WTC11 (cell line): ENCODE measurements at places on chromosomes 5 and 9. TPM values are rescaled to one million over a fixed set of nuclear protein-coding genes. Genes with fewer than 3 reads are reported as not detected.

SH3TC2 gene
- 0.18 to 0.78 TPM (median 0.61 TPM) in 3 replicates for total RNA-seq

PRSS3 gene
- 1.1 to 1.8 TPM (median 1.6 TPM) in 3 replicates for total RNA-seq

MAP3K1 gene
- 13.1 to 16.3 TPM (median 13.9 TPM) in 3 replicates for total RNA-seq

UBQLN1 gene
- 103 to 110 TPM (median 105 TPM) in 3 replicates for total RNA-seq

EIF4E1B gene
- total RNA-seq: 0.74 to 1.3 TPM (median 1.1 TPM) in 3 replicates

PCDHB3 gene
- total RNA-seq: 4.7 to 6.4 TPM (median 5.1 TPM) in 3 replicates

TYRP1 gene
- total RNA-seq: 0.14 to 0.39 TPM (median 0.31 TPM) in 3 replicates

FAM221B gene
- 0.11 TPM in 1 of 3 replicates, not detected in the others for total RNA-seq

NTRK2 gene
- total RNA-seq: 0.02 to 0.05 TPM (median 0.05 TPM) in 3 replicates

ERAP2 gene
- total RNA-seq: 0.13 to 0.41 TPM (median 0.21 TPM) in 3 replicates

DNA sequence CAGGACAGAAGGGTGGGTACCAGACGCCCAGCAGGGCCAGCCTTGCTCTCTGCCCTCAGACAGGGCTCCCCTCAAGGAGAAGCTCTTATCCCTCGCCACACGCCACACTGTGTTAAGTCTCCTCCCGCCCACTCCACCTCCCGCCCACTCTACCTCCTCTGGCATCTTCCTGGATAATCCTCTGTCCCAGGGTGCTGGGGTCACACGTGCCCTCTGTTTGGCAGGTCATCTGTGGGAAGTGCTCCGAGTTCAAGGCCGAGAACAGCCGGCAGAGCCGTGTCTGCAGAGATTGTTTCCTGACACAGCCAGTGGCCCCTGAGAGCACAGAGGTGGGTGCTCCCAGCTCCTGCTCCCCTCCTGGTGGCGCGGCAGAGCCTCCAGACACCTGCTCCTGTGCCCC lies 26.0 kb upstream of the SUSD3 start:
- H3K4me1 ChIP-seq: peaks cover 20% of the 10 kb centered on the region
- no peak for DNase-seq
- H3K36me3 ChIP-seq: no peaks in the 10 kb centered on the region

GRCh38 chr5:118017536-118017935 lies 970.8 kb downstream of the DTWD2 start:
- H3K4me3 ChIP-seq: no peak overlapping the region
- no peak overlapping the region for H3K27ac ChIP-seq
- H3K27me3 ChIP-seq: no peaks in the 10 kb centered on the region
- peaks cover 4% of the 10 kb centered on the region for H3K4me1 ChIP-seq

DNA sequence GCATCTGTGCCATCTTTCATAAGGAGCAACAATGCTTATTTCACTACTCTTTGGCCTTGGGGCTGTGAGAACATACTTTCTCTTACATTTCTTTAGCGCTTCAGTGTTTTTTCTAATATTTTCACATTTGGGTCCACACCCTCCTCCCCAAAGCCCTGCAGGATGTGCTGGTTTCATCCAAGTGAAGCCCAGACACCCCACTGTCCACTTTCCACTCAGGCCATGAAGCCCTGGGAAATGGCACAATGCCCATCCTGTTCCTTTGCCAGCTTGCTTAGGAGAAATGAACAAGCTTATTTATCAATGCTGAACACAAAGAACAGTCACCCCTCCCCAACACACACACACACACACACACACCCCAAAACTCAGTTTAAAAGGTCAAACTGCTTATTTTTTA lies 17.3 kb upstream of the TMOD1 start:
- no peak overlapping the region for H3K27ac ChIP-seq
- no peak overlapping the region for H3K4me3 ChIP-seq
- no peak for DNase-seq
- peaks cover 6% of the 10 kb centered on the region; the same call in 1 of the 2 replicates for H3K4me1 ChIP-seq

DNA sequence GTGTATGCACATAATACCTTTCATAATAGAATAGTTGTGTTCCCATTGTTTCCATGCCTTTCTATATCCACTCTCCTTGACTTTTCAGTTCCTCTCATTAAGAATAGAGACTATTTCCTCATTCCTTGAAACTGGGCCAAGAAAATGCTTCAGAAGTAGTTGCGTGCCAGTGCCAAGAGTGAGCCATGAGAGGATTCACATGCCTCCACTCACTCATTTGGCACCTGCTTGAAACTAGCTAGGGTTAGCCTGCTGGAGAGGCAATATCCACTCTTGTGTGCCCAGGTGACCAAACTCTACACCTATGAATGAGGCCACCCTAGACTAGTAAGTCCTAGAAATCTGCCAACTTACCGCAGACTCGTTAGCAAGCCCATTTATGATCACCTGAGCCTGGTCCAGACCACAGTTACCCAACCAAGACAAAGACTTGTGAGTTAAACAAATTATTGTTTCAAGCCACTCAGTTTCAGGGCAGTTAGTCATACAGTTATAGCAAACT lies 276.3 kb downstream of the EPB41L4A start:
- no peaks in the 10 kb centered on the region for H3K36me3 ChIP-seq
- H3K4me1 ChIP-seq: no peaks in the 10 kb centered on the region
- DNase-seq: no peak
- no peak overlapping the region for H3K27ac ChIP-seq

- peaks cover 51% of the 10 kb centered on the region for H3K27me3 ChIP-seq
- peaks cover 26% of the 10 kb centered on the region for H3K4me1 ChIP-seq
- peaks cover 8% of the 10 kb centered on the region for H3K36me3 ChIP-seq
- DNase-seq: no peak
- no peak overlapping the region for H3K27ac ChIP-seq
These were observed 119.4 kb downstream of the MED27 start for GRCh38 chr9:131960311-131960710.

DNA sequence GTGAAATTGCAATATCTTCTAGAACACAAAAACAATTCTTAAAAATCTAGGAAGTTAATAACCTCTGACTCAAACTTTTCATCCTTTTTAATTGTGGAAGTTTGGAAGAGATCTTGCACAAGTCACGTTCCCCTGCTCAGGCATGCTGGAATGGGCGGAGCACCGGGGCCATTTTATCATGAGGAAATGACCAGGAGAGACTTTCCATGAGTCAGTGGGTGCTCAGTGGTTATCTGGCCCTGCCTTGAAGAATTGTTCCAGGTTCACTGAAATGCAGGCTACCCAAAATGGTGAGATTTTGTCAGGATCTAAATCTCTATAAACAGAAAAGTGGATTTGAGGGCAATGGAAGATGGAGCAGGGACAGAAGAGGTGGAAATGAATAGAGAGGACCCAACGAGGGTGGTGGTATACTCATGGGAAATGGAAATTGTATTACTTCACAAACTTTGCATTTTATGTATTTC lies 61.2 kb downstream of the FYB1 start:
- no peak overlapping the region for H3K27ac ChIP-seq
- no peaks in the 10 kb centered on the region for H3K4me1 ChIP-seq
- H3K27me3 ChIP-seq: no peaks in the 10 kb centered on the region
- no peak for DNase-seq

DNA sequence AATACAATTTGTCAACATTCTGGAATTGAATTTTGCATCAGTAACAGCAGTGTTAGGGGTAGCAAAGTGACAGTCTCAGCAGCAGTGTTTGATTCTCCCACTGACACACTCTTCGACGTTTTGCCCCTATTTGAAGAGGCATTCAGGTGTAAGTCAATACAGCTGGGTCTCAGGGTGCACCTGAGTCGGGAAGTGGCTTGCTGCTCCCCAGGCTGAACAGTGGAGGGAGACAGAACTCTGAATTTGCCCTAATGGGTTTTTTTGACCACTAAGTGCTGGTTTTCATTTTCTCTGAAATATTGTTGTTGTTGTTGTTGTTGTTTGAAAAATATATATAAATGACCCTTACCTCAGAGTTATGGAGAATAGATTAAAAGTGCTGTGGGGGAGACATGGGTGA lies 223.2 kb downstream of the TLR4 start:
- no peaks in the 10 kb centered on the region for H3K36me3 ChIP-seq
- no peak overlapping the region for H3K27ac ChIP-seq
- H3K4me1 ChIP-seq: peaks cover 6% of the 10 kb centered on the region; the same call in 1 of the 2 replicates

DNA sequence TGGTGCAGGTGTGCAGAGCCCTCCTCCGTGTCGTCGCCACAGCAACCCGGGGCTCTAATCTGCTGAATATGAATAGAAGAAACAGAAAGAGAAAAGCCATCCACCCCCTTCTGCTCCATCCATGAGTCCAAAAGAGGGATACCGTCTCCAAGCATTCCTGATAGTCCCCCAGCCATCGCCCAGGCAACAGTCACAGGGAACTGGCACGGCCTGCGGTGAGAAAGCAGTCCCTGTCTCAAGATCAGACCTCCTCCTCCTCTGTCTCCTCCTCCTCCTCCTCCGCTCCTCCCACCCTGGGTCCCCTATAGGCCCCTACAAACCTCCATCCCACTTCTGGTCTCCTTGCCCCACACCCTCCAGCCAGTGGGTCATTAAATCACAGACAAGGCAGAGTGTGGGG lies 308.1 kb upstream of the MPDZ start:
- H3K27ac ChIP-seq: no peak overlapping the region
- H3K4me1 ChIP-seq: peaks cover 5% of the 10 kb centered on the region; the same call in 1 of the 2 replicates
- DNase-seq: peak; percentile 17
- H3K27me3 ChIP-seq: no peaks in the 10 kb centered on the region

DNA sequence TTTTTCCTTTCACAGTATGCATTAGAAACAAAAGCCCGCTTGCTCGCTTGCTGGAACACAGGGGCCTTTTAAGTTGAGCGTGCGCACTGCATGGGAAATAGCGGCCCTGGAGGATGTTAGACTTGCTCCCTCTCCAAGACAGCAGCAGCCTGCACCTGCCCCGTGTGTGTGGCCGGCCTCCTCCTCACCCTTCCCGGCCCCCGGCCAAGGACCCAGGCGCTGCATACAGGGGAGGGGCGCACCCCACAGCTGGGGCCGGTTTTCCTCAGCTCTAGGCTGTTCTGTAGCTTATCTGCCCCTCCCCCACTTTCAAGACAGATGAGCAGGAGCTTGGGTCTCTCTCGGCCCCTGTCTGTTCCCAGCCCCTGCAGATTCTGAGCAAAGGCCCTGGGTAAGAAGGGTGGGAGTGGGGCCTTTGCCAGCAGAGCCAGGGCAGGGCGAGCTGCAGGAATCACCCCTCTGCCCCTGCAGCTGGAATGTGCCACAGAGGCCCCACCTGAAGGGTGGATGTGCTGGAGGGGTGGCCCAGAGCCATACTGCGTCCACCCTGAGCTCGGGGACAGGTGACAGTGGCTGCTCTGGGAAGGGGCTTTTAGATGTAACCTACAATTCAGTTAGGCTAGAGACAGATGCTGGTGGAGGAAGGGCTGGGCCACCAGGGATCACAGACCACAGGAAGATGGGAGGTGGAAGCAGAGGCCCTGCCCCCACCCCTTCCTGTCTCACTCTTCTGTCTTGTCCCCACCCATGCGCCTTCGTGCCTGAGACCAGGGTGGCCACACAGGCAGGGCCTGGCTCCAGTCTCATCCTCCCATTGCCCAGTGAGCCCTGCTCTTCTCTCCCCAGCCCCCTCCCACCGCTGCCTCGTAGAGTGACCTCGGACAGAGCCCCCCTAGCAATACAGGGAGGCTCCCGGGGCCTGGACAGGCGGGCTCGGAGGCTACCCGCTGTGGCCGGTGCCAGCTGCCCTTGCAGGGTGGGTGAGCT lies 132.4 kb downstream of the DAB2IP start:
- no peak overlapping the region for H3K4me3 ChIP-seq
- peak; percentile 58 for DNase-seq
- peaks cover 43% of the 10 kb centered on the region for H3K4me1 ChIP-seq
- H3K27me3 ChIP-seq: no peaks in the 10 kb centered on the region

DNA sequence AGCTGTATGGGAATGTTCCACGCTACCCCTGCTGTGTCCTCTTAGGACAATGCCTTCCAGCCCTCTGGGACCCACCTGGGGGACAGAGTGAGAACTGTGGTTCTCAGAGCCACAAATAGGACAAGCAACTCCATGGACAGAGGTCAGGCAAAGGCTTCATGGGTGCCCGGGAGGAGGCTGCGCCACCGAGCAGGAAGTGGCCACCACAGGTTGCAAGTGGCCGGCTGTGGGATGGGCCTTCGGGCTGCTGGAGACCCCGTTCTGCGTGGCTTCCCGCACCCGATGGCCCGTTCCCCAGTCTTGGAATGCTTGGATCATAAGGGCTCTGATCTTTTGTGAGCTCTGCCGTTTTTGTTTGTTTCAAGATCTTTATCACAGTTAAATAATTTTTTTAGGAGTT lies 118.8 kb downstream of the BOD1 start:
- H3K27ac ChIP-seq: no peak overlapping the region
- peaks cover 13% of the 10 kb centered on the region for H3K4me1 ChIP-seq
- no peaks in the 10 kb centered on the region for H3K36me3 ChIP-seq
- no peak for DNase-seq
- no peak overlapping the region for H3K4me3 ChIP-seq
- H3K27me3 ChIP-seq: no peaks in the 10 kb centered on the region; the same call in 1 of the 2 replicates

GRCh38 chr9:110029429-110029955 lies 178.5 kb downstream of the C9orf152 start:
- H3K4me3 ChIP-seq: no peak overlapping the region
- H3K36me3 ChIP-seq: no peaks in the 10 kb centered on the region
- H3K4me1 ChIP-seq: peaks cover 32% of the 10 kb centered on the region
- no peak for DNase-seq

DNA sequence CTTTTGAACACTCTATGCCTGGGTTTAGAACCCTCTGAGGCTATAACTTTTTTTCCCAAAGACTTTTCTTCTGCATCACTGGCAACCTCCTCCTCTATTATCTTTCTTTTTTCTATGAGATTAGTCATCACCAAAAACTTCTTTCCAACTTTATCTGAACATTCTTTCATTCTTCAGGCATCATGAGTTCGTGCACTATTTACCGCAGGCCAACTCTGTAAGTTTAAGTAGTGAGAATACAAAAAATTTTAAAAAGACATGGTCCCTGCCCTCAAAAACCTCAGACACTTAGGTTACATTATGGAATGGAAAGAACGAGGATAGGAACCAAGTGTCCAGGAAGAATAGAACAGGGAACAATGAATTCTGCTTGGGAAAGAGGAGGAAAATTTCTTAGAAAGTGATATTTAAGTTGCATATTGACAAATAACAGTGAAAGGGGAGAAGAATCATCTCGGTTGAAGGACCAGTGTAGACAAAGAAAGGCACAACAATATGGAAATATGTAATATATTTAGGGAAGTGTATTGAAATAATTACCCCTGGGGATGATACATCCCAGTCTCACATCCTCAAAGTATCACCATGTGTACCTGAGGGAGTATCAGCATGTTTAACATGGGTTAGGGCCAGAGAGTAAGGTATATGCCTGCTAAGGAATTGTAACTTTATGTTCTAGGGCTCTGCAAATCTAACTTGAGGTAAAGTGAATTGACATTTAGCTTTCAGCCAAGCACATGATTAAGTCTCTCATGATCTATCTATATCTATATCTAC lies 196.5 kb upstream of the NREP start:
- H3K27ac ChIP-seq: no peak overlapping the region
- H3K27me3 ChIP-seq: no peaks in the 10 kb centered on the region
- H3K4me1 ChIP-seq: no peaks in the 10 kb centered on the region
- H3K4me3 ChIP-seq: no peak overlapping the region
- H3K36me3 ChIP-seq: no peaks in the 10 kb centered on the region

GRCh38 chr9:132409828-132410528 lies at the start of gene CFAP77:
Gene CFAP77 (plus strand): TSS chr9:132410211. CDS start chr9:132410272, 61 bp downstream.
- H3K36me3 ChIP-seq: no peaks in the 10 kb centered on the region
- H3K4me3 ChIP-seq: peak within 1 kb of the TSS; percentile 72
- peak; percentile 71 for DNase-seq

GRCh38 chr5:134846641-134846960 lies 833 bp downstream of the C5orf24 start:
- H3K36me3 ChIP-seq: peaks cover 10% of the 10 kb centered on the region
- peak overlapping the region; percentile 87 for H3K4me3 ChIP-seq
- H3K4me1 ChIP-seq: peaks cover 14% of the 10 kb centered on the region
- no peak for DNase-seq
- H3K27me3 ChIP-seq: no peaks in the 10 kb centered on the region
- peak overlapping the region; percentile 45; the same call in 1 of the 2 replicates for H3K27ac ChIP-seq

- H3K27me3 ChIP-seq: peaks cover 12% of the 10 kb centered on the region; the same call in 1 of the 2 replicates
- H3K4me1 ChIP-seq: peaks cover 36% of the 10 kb centered on the region
These were observed 753 bp downstream of the ARHGAP26 start for GRCh38 chr5:142770650-142771609.
